Pancreas (tissue), 10 donors: ENCODE measurements at places on chromosomes 3 and 15. TPM values are rescaled to one million over a fixed set of nuclear protein-coding genes. Genes with fewer than 3 reads are reported as not detected.

Gene LXN
- total RNA-seq = 13.9 TPM

DNA sequence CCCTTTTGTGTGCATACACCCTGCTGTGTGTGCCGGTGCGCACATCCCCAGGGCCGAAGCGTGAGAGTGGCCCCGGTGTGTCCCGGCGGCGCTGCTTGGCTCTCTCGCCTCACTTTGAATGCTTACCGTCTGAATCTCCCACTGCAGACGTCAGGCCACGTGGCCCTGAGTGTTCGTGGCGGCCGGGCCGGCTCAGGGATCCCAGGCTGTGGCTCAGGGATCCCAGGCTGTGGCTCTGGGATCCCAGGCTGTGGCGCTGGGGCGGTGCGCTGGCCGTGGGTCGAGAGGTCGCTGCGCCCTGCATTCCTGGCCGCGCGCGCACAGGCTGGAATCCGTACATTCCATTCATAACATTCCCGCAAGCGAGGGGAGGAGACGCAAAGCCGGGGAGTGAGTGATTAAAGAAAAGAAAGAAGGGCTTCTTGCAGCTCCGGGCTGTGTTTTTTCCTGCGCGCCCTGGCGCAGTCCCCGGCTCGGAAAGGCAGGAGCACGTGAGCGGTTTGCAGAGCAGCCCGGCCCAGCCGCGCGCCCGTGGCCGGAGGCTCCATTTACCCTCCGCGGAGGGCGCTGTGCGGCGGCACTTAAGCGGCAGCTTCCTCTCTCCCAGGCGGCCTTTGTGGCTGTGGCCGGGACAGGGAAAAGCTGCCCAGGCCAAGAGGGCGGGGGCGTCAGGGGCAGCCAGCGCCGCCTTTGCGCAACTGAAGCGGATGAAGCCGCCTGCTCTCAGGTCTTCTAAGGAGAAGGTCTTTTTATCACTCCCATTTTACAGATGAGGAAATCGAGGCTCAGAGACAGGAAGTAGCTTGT is 87.0 kb upstream of the ALDH1L1 start:
- DNase-seq = peak; percentile 76

GRCh38 chr3:149353581-149354184 is 20.2 kb upstream of the TM4SF18 start:
- DNase-seq = no peak

- DNase-seq = no peak
These were observed 214.7 kb downstream of the SHQ1 start for GRCh38 chr3:72633534-72633933.

Gene ZNF620
- total RNA-seq = 1.9 TPM

Gene ATP2B2
- 0.20 TPM for total RNA-seq

- DNase-seq = no peak
These were observed 8.8 kb downstream of the STARD9 start for GRCh38 chr15:42584031-42584765.

DNA sequence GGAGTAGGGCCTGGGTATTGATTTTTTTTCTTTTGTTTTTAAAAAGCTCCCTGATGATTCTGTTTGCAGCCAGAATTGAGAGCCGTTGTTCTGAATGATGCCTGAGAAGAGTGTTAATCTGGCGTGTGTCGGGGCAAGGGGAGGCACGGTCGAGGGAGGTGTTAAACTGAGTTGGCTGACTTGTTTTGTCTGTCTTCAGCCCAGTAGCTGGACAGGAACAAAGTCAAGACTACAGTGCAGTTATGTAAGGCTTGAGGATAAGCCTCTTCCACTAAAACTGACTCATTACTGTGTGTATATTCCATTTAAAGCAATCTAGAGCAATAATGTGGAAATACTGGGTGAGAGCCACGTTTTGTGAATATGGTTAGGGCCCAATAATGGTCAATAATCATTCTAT is 119.0 kb upstream of the DLG1 start:
- no peak for DNase-seq

Gene PYGO1
- 1.8 TPM for total RNA-seq

GRCh38 chr15:48470096-48470495 is 138.9 kb downstream of the DUT start:
- no peak for DNase-seq

Gene PRRT3
- 2.1 TPM for total RNA-seq

Gene IFRD2
- total RNA-seq = 81.6 TPM
